ENCODE measurements at places on chromosomes 1 and 21. TPM values are rescaled to one million over a fixed set of nuclear protein-coding genes. Genes with fewer than 3 reads are reported as not detected.

GRCh38 chr1:231616667-231617066 is 9.9 kb upstream of the DISC1 start:
- H3K27ac ChIP-seq, result no peak overlapping the region
- no peak for DNase-seq
- H3K36me3 ChIP-seq, result no peaks in the 10 kb centered on the region
- H3K4me3 ChIP-seq, result no peak overlapping the region
- H3K4me1 ChIP-seq, result no peaks in the 10 kb centered on the region

SAMD13 gene
- 1.2 TPM for total RNA-seq

DNA sequence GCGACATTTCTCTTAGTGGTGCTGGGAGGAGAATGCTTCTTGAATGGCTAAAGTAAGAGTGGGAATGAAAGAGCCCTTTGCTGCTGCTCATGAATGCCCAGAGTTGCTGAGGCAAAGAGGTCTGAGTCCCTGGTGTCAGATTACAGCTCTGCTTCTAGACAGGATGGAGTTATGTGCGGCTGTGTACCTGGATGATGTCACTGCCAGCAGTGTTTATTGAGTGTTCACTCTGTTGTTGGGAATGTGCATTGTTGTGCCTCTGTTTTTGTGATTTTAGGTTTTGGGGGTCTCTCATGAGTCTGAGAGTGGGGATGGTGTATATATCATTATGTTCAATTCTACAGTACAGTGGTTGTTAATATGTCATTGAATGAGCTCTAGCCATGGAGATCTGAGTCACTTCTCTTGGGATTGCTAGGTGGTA is 2.7 kb downstream of the CDC14A start:
- no peak for DNase-seq
- H3K27me3 ChIP-seq, result no peaks in the 10 kb centered on the region
- no peak overlapping the region for H3K4me3 ChIP-seq
- H3K27ac ChIP-seq, result no peak overlapping the region
- H3K36me3 ChIP-seq, result no peaks in the 10 kb centered on the region

DNA sequence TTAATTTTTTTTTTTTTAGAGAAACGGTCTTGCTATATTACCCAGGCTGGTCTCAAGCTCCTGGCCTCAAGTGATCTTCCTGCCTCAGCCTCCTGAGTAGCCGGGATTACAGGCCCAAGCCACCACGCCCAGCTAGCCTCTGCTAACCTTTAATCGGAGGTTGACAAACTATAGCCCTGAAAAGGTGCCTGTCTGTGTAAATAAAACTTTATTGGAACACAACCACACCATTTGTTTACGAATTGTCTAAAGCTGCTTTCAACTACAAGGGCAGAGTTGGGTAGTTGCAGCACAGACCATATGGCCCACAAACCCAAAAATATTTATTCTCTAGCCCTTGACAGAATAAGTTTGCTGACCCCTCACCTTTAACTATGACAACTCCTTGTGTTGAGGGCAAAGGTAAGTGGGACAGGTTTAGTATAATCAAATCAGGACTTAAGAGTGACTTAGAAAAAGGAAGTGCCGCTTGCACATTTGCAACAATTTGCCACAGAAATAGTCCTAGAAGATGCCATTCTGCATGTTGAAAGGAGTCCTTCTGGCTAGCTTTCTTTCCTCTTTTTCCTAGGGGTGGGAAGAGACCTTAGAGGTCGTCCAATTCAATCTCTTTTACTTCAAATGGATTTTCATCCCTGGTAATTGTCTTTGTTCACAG is 16.4 kb downstream of the RGS8 start:
- H3K36me3 ChIP-seq, result no peaks in the 10 kb centered on the region
- H3K4me1 ChIP-seq, result peaks cover 12% of the 10 kb centered on the region
- H3K27ac ChIP-seq, result no peak overlapping the region
- no peaks in the 10 kb centered on the region for H3K27me3 ChIP-seq
- no peak overlapping the region for H3K4me3 ChIP-seq
